ENCODE measurements at places on chromosomes 4 and X.

- no peak for DNase-seq
Measured at GRCh38 chr4:109728385-109728784, 1.5 kb downstream of the PLA2G12A start.

DNA sequence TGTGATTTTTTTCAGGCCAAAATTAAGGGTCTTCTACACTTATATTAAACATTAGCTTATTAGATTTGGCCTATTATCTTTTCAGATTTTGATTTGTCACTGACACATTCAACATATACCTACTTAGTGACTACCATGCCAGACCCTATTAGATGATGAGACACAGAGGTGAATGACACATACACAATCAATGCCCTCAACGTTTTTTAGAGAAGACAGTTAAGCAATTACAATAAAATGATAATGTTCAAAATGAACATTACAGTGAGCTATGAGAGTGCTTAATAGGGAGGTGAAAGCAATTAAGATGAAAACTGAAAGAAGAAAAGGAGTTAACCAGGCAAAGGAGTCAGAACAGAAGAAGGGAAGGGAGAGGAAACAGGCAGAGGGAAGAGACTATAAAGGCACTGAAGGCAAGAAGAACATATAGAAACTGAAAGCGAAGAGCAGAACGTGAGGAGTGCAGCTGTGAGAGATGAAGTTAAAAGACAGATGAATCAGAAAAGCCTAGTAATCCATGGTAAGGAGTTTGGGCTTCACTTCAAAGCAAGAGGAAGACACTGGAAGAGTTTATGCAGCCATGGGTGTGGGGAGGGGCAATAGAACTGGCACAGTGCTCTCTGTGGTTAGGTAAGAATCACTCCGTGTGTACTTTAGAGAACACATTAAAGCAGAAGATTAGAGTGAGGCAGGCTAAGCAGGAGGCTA lies 119.0 kb downstream of the REELD1 start:
- DNase-seq = no peak

DNA sequence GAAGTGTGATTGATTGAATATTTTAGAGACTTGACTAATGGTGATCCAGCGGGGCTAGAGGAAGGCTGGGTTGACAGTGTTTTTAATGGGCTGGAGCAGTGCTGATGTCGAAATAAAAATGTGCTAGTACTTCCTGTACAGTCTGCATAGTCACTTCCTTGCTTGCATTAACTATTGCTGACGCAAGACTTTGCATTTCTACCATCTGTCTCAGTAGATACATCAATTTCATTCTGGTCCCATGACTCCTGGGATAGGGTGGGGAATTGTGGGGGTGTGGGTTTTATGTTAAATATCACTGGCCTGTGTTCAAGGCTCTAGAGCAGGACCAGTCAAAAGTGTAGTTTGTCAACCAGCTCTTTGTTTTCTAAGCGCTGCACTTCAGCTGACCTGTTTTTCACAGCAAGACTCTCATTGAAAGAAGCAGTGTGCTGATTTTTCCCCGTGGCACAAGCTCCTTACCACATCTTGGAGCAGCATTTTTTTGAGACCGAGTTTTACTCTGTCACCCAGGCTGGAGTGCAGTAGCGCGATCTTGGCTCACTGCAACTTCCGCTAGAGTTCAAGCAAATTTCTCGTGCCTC lies 35.2 kb upstream of the PHEX start:
- no peak for DNase-seq

- no peak for DNase-seq
Measured at GRCh38 chr4:109947457-109947856, 34.8 kb downstream of the EGF start.

DNA sequence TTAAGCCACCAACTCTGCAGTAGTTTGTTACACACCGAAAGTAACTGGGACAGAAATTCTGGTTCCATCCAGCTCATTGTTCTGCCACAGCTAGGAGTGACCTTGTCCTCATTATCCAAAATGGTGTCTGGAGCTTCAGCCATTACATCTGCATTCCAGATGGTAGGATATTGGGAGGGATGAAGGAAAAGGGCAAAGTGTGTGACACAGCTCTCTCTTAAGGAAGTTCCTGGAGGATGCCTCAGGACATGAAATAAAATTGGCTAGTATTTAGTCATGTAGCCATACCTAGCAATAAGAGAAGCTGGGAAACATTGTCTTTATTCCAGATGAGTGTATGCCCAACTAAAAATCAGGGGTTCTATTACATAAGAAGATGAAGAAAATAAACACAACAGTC lies 262.0 kb downstream of the BCOR start:
- DNase-seq = no peak

DNA sequence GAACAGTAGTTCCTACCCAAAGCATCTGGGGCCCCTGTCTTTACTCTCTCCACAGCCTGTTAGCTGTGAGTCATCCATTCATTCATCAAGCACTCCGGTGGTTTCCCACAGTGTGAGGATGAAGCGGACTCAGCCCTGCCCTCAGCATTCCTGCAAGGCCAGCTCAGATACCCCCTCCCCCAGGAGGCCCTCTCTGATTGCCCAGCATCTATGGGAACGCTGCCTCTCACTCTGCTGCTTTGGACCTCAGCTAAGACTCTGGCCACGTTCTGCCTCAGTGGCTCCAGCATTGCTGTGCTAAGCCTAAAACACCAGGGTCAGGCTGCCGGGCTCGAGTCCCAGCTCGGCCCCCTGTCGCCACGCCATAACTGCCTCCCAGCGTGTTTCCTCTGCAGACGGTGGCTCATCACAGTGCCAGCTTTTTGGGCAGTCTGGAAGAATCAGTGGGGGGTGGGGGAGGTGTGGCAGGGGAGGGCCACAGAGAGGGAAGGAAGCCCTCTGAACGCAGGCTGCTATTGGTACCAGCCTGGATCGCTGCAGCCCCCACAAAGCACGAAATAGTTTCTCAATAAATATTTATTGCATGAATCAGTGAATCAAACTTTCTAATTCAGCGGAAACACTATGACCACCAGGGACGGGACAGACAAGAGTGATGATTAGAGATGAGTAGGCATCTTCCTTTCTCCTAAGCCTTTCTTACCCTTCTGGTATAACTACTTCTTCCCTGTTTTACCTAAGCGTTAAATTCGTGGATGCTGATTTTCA lies 74.4 kb downstream of the SORCS2 start:
- DNase-seq = no peak

DNA sequence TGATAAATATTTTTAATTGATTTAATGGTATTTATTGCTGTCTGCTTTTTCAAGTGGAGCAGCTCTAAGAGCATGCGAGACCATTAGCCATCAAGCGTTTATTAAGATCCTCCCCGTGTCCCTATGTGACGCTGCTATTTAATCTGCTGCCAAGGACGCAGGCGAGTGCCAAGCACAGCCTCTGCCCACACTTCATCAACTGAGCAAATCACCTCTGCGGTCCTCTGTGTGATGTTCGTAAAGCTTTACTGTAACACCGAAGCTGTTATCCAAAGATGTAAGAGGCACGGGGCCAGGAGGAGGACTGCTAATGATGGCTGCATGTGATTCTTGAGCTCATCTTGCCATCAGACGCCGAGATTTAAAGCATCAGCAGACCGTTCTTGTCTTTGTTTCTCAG lies 79.5 kb downstream of the STOX2 start:
- DNase-seq = no peak

GRCh38 chrX:110276778-110277177 lies 41.1 kb downstream of the AMMECR1 start:
- no peak for DNase-seq

DNA sequence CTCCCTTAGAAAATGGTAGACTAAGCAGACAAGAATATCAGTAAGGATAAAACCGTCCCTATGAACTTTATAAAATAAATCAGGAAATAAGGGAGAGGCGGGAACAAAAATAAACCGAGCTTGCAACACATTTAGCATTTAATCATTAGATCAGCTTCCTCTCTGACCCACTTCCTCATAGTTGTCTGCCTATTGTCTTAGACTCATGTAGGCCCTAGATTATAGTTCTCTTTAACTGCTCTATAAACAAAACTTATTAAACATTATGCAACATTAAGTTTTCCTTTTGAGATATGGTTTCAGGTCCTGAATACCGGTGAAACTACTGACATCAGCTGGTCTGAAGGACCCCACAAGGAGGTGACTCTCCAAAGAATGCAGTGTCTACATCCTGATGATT lies 15.8 kb upstream of the SRD5A3 start:
- DNase-seq = no peak

DNA sequence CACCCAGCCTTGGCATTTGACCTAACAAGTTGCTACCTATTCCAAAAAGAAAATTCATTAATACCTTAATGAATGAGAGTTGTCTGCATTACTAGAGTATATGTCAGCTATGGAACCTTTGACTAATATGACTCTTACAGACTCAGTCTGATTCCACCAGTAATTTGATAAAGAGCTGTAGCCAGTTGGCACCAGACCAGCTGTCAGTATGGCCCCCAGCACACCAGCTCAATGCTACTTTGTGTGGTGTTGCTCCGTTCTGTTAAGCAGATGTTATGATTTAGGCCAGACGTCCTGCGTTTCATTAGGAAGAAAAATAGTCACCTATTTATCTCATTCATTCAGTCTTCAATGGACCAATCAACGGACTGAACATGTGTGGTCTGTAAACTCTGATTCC lies 215.5 kb downstream of the TLL1 start:
- DNase-seq = no peak
